Naive thymus-derived CD8-positive, alpha-beta T cell (primary cell): ENCODE measurements at places on chromosomes 2 and 18.

GRCh38 chr2:104856086-104856972 is 2.4 kb downstream of the POU3F3 start:
- no peak for DNase-seq

DNA sequence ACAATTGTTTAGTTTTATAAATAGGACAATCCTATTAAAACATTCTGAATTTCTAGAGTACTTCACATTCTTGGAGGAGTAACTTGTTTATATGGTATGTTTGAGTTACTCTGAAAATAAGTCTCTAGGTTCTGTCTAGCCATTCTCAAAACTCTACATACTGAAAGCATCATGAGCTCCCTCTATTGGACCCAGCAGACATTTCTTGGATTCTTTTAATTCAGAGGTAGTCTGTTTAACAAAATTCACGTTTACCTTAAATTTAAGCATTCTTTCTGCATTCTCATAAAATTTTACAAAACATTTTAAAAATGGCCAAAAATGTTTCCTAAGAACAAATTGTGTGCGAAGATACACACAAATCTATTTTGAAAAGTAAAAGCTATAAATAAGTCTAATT is 15.3 kb downstream of the SP9 start:
- no peak for DNase-seq

DNA sequence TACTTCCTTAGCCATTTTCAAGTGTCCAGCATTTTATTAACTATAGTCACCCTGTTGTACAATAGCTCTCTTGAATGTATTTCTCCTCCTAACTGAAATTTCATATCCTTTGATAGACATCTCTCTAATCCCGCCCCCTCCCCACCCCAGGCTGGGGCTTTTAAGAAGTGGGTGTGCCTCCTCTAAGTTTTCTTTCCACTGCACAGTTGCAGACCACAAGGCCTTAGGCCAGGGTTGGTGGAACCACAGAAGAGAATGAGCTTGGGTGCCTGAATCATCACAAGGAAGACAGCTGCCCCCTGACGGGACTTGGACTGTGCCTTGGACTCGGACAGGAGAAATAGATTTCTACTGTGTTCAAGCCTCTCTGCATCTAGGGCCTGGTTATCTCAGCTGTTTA is 193.4 kb downstream of the HAUS1 start:
- no peak for DNase-seq

- no peak for DNase-seq
Observed at GRCh38 chr2:68377137-68377780, 12.2 kb downstream of the PLEK start.

DNA sequence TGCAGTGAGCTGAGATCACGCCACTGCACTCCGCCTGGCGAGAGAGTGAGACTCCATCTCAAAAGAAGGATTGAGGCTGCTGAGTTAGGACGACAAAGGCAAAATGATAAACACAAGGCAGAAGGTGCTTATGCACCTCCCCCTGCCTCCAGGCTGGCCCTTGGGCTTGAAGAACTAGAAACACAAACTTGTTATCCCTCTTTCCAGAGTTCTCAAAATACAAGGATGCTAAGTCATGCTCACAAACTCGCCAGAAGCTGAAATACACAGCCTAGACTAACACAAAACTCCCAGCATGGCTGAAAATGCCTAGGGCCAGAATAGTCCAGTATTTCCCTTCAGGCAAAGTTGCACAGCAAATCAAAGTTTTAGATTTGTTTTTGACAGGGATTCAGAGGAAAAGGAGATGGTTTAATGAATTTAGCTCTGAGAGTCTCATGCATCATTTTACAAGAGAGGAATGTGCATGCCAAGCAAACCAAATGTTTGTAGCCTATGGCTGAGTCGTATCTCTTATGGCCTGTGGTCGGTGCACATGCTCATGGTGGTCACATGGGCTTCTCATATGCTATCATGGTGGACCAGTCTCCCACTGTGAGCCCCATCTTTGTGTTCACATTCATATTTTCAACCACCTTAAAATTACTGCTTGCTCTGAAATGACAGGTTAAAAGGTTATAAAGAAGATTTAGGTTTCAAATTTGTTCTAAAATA is 16.2 kb upstream of the MREG start:
- no peak for DNase-seq

GRCh38 chr2:220053919-220054318 is 426.5 kb downstream of the SLC4A3 start:
- no peak for DNase-seq

DNA sequence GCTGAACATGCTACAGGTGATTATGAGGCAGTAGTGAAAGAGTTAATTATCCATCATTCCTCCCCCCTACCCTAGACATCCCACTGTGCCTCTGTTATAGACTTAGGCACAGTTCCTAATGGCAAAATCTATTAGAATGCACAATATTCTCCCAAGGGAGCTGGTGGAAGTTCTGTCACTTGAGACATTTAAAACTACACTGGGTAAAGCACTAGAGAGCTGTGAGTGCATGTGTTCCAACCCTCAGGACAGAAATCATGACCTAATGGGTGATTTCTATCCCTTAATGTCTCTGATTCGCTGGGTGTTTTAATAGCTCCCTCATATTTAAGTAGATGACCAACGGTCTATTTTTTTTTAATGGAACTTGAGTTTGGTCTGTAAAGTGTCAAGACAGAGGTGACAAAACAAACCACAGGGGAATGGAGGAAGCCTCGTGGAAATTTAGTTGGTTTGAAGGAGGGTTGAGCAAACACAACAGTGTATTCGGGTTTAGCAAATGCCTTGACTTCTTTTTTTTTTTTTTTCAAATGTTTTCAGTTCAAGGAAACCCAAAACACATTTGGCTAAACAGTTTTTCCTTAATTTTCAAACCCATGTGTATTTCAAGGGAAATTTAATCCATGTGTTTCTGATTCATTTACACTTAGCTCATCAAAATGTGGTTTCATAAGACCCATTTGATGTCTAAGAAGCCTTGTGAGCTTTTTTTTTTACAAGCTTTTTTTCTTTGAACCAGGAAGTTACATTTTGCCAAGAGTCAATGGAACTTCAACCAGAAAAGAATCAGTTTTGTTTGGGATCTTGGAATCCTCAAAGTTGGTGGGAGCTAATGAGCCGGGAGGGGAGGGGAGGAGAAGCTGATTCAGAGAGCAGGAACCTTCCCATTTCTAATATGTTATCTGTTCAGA is 665.1 kb upstream of the ZEB2 start:
- no peak for DNase-seq

DNA sequence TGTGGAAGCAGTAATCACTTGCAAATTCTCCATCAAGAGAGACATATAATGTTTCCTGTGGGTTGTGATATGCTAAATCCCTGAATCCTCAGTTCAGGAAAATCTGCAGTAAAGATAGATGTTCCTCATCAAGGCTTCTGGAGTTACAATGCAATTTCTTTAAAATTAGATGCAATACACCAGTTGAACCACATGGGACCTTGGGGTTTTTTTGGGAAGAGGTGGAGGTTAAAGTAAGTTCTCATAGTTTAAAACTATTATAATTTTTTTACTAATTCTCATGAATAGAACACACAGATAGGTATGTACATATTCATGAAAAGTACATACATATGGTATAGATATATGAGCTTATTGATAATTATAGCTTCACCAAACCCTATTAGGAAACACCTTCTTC is 496.2 kb downstream of the SATB2 start:
- DNase-seq: no peak

GRCh38 chr18:77167251-77167650 is 34.7 kb upstream of the MBP start:
- DNase-seq: no peak

- no peak for DNase-seq
Observed at GRCh38 chr18:70373042-70373519, 84.2 kb downstream of the SOCS6 start.

- DNase-seq: no peak
Observed at GRCh38 chr2:44844651-44845270, 96.7 kb upstream of the SIX3 start.

DNA sequence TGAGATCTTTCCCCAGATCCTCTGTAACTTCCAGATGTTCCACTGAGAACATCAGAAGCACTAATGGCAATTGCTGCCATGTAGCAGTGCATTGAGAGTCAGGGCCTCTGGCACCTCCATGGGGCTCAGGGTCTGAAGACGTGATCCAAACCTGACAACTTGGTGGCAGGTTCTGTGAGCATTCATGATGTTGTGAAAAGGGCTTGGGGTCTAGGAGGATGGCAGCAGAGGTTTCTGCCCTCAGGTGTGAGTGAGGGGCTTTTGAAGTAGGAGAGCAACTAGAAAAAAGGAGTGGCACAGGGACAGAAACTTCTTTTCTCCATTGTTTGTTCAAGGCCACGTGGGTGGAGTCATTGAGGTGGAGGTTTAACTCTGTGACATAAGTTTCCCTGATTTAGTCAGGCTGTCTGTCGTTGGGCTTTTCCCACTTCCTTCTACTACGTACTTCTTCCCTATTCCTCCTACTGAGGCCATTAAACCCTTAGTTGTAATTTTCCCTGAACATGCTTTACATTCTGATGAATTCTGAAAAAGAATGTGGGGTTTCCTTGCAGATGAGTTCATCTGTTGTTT is 13.1 kb downstream of the CFLAR start:
- DNase-seq: no peak

DNA sequence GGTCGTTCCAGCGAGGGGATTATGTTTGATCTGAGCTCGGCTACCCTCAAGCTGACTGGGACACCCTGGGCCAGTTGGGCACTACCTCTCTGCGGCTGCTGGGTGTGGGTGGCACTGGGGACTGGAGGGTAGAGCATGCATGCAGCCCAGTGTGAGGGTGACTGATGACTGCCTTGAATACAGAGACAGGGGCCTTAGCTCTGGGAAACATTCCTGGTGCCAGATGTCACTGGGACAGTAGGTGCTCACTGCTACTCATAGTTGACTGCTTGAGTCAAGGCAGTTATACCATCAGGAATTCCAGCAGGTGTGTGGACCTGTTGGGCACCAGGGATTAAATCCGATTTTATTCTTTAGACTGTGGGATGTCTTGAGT is 33.6 kb upstream of the ATP6V1B1 start:
- no peak for DNase-seq

DNA sequence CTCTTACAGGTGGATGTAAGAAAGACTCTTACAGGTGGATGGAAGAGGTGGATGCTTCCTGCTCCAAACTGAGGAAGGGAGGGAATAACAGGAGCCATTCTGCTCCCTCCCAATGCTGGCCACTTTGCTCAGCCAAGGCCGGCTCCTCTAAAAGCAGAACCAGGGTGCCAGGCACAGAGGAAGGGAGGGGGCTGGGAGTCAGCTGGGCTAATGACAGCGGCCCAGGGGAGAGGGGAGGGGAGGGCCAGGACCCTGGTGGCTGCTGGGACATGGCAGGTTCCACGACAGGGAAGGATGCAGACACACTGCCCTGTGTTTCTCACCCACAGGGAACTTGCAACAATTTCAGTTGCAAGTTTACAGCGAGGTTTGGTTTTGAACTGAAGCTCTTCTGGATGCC is 173.4 kb downstream of the ANAPC1 start:
- DNase-seq: no peak

GRCh38 chr2:1162768-1163584 is 212.3 kb downstream of the SNTG2 start:
- DNase-seq: peak; percentile 35

GRCh38 chr2:37453027-37453426 is 108.6 kb downstream of the QPCT start:
- DNase-seq: no peak

DNA sequence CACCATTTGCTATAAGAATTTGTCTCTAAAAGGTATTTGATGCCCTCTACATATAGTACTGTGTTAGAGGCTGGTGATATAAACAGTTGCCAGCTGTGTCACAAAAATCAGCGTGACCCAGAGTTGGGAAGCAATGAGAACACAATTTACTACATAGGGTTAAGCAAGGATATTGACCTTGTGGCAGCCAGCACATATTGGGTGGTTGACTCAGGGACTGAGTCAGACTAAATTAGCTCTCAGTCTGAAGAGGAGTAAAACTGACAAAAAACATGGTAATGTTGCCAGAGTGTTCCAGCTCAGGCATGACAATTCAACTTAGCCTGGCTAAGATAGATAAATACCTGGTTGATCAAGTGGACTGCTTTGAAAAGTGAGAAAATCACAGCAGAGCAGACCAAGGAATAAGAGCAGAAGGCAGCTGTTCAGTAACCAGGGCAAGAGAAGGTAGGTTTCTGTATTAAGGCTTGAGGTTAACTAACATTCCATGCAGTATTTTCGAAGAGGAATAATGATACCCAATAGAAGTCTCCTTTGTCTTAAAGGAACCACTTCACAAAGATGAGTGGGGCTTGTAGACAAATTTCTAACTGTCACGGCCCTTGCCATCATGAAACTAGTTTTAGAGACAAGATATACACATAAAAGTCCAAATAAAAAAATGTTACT is 108.2 kb upstream of the ERBB4 start:
- no peak for DNase-seq

- DNase-seq: no peak
Observed at GRCh38 chr2:147428120-147428747, 416.6 kb upstream of the ACVR2A start.

- no peak for DNase-seq
Observed at GRCh38 chr2:26178746-26179436, 6.0 kb downstream of the GAREM2 start.

DNA sequence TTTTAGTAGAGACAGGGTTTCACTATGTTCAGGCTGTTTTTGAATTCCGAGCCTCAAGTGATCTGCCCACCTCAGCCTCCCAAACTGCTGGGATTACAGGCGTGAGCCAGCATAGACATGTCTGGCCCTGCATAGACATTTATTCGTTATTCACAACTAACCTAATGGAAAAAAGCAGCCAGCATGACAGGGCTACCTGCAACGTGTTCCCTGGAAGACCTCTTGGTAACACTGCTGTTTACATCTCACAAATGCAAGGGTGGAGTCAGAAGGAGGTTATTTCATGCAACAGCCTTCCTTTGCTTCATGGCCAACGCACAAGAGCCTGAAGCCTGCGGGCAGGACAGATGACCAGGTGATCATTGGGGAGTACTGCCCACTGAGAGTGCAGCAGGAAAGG is 9.2 kb downstream of the SERPINE2 start:
- no peak for DNase-seq

DNA sequence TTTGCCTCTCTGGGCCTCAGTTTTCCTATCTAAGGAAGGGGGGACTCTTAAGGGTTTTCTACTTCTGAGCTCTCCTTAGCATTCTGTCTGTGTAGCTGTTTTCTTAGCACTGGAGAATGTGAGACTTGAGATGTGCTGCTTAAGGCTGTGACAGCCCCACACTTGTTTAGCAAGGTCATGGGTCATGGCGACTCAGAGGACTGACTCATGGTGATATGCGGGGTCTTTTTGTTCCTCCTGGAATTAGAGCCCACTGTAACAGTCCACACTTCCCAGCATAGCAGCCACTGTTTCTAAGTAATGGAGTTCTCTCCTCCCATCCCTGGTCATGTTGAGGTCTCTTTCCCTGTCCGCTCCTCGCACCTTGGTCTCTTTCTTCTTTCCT is 4.1 kb upstream of the LPIN1 start:
- no peak for DNase-seq

GRCh38 chr2:238202326-238203093 is 985 bp downstream of the ILKAP start:
- DNase-seq: peak; percentile 28

DNA sequence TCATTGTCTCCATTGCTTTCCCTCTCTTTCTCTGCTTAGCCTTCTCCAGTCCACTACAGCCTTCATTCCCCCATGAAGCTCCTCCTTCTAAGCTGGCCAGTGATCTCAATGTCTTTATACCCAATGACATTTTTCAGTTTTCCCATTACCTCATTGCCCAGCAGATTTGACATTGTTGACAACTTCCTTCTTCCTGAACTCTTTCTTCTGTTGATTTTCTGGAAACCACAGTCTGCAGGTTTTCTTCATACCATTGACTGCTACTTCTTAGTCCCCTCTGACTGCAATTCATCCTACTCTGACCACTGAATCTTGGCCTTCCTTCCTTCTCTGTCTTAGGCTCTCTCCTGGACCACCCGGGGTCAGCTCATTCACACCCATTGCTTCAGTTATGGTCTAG is 22.9 kb upstream of the SPP2 start:
- no peak for DNase-seq

- DNase-seq: no peak
Observed at GRCh38 chr18:79187532-79188277, 118.5 kb downstream of the ATP9B start.
